ENCODE measurements at places on chromosomes 11 and 22.

DNA sequence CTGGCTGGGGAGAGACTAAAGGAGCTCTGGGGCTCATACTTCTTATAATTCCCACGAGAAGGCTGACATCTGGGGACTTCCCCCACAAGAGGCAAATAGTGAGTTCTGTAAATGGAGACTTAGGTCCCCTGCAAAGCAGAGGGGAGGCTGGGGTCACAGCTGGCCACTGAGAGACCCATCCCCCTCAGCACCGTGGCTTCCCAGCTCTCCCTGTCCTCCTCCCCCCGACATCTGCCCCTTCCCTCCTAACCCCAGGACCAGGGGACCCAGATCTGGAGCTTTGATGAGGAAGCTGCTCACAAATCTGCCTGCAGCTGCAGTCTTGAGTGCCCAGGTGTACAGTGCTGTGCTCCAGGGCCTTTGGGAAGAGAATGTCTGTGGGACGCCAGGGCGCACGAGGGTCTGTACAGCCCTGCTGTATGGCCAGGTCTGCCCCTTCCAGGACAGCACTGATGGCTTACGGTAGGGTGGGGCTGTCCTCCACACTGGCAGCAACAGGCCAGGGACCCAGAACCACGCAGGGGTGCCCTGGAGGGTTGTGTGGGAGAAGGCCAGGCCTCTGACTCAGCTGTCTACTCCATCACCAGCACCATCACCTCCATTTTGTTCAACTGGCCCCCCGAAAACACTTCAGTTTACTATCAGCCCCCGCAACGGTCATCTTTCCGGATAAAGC is 1.1 kb downstream of the RGL4 start:
- DNase-seq: no peak

GRCh38 chr22:21889251-21889990 is 22.0 kb upstream of the MAPK1 start:
- DNase-seq: no peak

DNA sequence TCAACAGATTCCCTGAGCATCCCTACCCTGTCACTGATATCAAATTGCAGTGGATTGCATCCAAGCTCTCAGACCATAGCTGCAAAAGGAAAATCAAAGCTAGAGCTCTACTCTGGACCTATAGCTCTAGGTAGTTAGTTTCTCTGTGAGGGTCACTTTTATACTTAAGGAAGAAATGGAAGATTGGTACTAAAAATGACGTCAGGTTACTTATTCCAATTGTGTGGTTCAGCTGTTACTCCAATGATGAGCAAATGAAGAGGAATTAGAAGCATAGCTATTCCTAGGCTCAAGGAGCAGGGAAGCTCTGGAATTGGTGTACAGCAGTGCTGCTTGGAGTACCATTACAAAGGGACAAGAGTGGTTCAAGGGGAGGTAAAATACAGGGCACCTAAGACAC is 36.4 kb upstream of the GLYATL1 start:
- no peak for DNase-seq

DNA sequence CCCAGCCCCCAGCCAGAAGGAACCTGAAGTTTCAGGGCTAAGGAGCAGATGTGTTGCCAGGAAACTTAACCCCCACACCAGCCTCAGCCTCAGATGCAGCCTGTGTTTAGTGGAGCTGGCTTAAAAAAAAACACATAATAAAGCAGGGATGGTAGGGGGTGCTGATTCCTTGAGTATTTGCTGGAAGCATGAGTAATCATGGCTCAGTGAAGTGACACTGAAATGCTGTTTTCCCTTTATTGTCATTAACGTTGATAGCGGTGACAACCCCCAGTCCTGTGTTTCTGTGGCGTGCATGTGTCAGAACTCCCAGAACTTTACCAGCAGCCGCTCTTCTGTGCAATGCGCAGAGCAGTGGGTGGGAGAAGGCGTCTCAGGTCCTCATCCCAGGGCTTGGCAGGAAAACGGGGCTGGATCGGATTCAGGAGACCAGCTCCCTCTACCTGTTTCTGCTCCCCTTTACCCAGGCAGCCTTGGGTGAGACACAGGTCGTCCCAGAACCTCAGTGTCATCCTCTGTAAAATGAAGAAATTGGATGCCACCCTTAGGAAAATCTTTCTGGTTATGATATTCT is 1282.1 kb downstream of the TBC1D22A start:
- no peak for DNase-seq

- no peak for DNase-seq
These were observed 58.5 kb downstream of the TNRC6B start for GRCh38 chr22:40236131-40236665.

GRCh38 chr11:2825889-2826678 is 59.5 kb downstream of the CDKN1C start:
- DNase-seq: no peak

GRCh38 chr11:60950024-60950423 is 2.0 kb downstream of the SLC15A3 start:
- DNase-seq: no peak

GRCh38 chr11:827897-828192 is at the start of gene CRACR2B:
Gene CRACR2B, plus strand, starts transcription at chr11:827919. Its CDS starts 689 bp downstream, at chr11:828608.
- no peak for DNase-seq

DNA sequence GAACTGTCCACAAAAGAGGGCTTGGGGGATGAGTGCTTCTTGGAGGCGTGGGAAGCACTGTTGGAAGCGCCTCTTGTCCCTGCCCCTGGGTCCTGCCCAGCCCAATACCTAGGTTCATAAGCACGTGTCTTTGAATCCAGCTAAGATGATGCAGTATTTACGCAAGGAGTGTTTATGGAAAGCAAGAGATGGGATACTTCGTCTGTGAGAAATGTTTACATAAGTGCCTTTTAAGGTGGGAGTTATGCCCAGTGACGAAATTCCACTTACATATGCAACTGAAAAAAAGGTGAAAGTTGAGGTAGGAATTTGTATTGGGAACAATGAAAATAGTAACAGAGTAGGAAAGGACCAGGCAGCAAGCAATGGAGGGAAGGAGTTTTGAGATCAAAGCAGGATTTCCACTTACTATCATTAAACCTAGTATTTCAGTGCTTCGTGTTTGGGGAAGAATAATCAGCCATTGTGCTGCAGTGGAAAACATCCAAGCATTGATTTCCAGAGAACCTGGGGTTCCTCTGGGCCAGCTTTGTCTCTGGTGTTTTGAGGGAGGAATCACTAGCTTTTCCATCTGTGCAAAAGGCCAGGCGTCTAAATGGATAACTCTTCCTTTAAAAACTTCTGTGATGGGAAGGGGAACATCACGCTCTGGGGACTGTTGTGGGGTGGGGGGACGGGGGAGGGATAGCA is 115.3 kb upstream of the TTC12 start:
- DNase-seq: no peak

GRCh38 chr22:50267591-50268390 is 2.4 kb downstream of the MAPK11 start:
- DNase-seq: no peak

DNA sequence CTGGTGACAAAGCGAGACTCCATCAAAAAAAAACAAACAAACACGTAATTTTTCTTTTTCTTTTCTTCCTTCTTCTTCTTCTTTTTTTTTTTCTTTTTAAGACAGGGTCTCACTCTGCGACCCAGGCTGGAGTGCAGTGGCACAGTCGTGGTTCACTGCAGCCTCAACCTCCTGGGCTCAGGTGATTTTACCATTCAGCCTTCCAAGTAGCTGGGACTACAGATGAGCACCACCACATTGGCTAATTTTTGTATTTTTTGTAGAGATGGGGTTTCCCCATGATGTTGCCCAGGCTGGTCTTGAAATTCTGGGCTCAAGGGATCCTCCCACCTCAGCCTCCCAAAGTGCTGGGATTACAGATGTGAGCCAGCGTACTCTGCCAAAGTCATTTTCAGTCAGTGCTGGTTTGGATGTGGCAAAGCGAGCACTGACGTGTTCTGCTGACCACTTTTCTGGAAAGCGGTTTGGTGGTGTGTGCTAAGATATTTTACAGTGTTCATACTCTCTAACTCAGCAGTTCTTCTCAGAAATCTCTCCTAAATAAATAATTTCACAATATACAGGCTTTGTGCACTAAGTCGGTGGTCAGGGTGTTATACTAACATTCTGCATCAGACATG is 10.7 kb downstream of the FAM118A start:
- no peak for DNase-seq

GRCh38 chr11:12606597-12606996 is 67.6 kb upstream of the TEAD1 start:
- DNase-seq: no peak

GRCh38 chr11:111652184-111652583 is 49.9 kb downstream of the SIK2 start:
- no peak for DNase-seq

- DNase-seq: no peak
These were observed 33.2 kb downstream of the ABCC8 start for GRCh38 chr11:17443423-17443822.

- DNase-seq: peak; percentile 48
These were observed 3.4 kb downstream of the TIMM10 start for GRCh38 chr11:57527056-57527631.

GRCh38 chr11:81707881-81708280 is 1025.8 kb downstream of the FAM181B start:
- no peak for DNase-seq

DNA sequence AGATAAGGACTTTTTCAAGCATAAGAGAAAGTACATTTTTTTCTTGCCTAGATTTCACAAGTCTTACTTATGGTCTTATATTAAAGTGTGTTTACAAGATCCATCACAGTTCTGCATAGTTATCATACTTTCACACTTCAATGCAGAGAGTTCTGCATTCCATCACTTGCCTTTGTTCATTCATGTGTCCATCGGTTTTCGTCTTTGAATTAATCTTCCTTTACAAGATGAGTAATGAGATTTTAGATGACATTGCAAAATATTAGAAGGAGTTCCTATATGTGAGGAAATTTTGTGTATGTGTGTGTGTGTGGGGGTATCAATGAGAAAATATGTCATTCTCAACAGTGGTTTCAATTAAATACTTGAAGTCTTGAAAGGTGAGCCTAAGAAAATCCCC is 98.1 kb upstream of the GUCY1A2 start:
- DNase-seq: no peak

GRCh38 chr11:118606157-118606843 is 1.1 kb upstream of the PHLDB1 start:
- DNase-seq: no peak
